ENCODE measurements at places on chromosomes 2 and 18.

- DNase-seq = no peak
These were observed 74.9 kb upstream of the DLX2 start for GRCh38 chr2:172177581-172177980.

DNA sequence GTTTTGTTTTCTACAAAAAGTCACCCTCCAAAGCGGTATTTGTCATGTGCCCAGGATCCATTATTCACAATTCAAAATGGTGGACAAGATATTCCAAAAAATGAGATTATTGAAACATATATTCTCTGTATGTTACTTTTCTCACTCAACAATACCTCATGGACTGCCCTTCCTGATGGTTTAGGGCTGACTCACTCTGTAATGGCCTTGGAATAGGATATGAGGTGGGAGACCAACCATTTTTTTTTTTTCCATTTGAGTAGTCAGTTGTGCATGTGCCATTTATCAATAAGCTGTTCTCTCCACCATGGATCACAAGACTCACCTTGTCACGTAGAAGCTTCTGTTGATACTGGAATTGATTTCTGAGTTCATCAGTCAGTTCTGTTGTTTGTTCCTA lies 64.5 kb downstream of the LYPD6 start:
- DNase-seq = no peak

- no peak for DNase-seq
These were observed 24.6 kb downstream of the INSIG2 start for GRCh38 chr2:118112771-118113334.

- DNase-seq = peak; percentile 39
These were observed 164.1 kb downstream of the KIAA1328 start for GRCh38 chr18:36993068-36993467.

- peak; percentile 63 for DNase-seq
These were observed 46.3 kb downstream of the MERTK start for GRCh38 chr2:111944531-111945210.

- DNase-seq = no peak
These were observed 7.4 kb downstream of the PLEK start for GRCh38 chr2:68372485-68372884.

GRCh38 chr2:193141-193671 lies 70.6 kb downstream of the SH3YL1 start:
- DNase-seq = no peak

GRCh38 chr2:120422465-120423160 lies 76.7 kb downstream of the INHBB start:
- no peak for DNase-seq

DNA sequence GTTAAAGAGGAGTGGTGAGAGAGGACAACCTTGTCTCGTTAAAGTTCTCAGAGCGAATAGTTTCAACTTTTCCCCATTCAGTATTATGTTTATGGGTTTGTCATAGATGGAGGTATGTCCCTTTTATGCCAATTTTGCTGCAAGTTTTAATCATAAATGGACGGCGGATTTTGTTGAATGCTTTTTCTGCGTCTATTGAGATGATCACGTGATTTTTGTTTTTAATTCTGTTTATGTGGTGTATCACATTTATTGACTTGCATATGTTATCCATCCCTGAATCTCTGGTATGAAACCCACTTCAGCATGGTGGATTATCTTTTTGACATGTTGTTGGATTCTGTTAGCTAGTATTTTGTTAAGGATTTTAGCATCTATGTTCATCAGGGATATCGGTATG lies 1123.8 kb upstream of the KLHL29 start:
- DNase-seq = no peak

- DNase-seq = no peak
These were observed 249.0 kb downstream of the KLHL29 start for GRCh38 chr2:23633966-23634365.

- DNase-seq = no peak
These were observed 585 bp upstream of the MOB1A start for GRCh38 chr2:74179063-74179865.

DNA sequence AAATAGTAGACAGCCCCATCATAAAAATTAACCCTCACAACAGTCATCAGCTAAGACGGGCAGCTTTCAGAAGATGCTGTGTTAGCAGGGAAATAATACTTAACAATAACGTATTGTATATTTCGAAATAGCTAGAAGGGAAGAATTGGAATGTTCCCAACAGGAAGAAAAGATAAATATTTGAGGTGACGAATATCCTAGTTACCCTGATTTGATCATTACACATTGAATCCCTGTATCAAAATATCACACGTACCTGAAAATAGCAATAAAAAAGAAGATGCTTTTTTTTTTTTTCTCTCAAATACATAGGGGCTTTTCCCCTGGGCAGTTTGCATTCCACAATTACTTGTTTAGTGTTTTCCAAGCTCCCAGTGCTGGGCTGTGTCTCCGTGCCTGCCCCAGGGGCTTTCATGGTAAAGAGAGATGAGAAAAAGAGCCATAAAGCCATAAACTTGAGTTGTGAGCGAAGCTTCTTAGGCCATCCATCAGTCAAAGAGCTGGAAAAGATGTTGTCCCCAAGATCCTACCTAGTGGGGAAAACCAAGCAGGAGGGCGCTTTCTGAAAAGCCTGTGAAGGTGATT lies 183.0 kb upstream of the REV1 start:
- no peak for DNase-seq

DNA sequence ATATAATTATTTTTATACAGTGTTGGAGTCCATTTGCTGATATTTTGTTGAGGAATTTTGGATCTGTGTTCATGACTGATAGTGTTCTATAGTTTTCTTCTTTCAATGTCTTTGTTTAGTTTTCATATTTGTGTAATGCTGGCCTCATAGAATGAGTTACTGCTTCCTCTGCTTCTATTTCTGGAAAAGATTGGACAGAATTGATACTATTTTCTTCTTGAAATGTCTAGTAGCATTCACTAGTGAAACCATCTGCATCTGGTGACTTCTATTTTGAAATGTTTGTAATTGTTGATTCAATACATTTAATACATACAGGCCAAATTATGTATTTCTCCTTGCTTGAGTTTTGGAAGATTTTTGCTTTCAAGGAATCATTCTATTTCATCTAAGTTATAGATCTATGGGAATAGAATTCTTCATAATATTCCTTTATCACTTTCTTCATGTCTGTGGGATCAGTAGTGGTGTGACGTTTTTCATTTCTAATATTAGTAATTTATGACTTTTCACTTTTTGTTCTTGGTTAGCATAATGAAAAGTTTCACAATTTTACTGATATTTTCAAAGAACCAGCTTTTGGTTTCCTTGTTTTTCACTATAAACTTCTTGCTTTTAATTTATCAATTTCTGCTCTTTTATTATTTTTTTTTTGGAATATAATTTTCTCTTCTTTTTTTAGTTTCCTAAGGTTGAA lies 509.9 kb upstream of the VRK2 start:
- no peak for DNase-seq

GRCh38 chr2:7262727-7263126 lies 345.5 kb downstream of the RNF144A start:
- no peak for DNase-seq

DNA sequence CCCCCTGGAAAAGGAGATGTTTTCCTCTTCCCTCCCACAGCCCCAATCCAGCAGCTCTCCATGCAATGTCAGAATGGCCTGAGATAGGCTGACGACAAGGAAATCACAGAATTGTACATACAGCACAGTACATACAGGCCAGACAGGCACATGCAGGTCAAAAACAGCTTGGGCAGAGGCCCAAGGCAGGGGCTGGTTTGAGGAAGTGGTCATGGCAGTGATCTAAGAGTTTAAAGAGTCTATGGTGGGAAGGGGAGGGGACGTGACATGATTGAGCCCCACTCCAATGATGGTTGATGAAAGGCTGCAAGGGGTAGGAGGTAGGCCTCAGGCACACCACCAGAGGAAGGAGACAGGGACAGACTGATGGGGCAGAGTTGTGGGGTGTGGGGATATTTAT lies 4.3 kb downstream of the DCTN1 start:
- DNase-seq = no peak

- no peak for DNase-seq
These were observed 21.7 kb downstream of the KIAA1328 start for GRCh38 chr18:36850527-36851201.

GRCh38 chr2:38274286-38275276 lies 102.5 kb downstream of the ATL2 start:
- no peak for DNase-seq

DNA sequence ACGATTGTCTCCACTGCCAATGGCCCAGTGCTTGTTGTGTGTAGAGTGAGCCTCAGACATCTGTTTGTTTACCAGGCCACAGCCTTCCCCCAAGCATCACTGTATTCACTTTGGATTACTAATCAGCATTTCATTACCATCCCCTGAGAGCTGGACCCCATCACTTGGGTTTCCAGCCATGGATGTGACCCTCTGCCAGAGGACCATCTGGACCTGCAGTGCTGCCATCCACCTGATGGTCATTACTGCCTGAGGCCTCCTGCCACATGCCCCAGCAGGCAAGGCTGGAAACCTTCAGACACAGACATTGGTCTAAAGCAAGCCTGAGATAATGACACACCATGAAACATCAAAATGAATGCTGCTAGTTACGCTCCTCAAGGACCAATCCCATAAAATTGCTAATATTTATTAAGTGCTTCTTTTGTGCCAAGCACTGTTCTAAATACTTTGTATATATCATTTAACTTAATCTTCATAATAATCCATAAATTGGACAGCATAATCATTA lies 2096.3 kb upstream of the CELF4 start:
- DNase-seq = no peak

- DNase-seq = no peak
These were observed 172.5 kb upstream of the RAB6C start for GRCh38 chr2:129806990-129807389.

DNA sequence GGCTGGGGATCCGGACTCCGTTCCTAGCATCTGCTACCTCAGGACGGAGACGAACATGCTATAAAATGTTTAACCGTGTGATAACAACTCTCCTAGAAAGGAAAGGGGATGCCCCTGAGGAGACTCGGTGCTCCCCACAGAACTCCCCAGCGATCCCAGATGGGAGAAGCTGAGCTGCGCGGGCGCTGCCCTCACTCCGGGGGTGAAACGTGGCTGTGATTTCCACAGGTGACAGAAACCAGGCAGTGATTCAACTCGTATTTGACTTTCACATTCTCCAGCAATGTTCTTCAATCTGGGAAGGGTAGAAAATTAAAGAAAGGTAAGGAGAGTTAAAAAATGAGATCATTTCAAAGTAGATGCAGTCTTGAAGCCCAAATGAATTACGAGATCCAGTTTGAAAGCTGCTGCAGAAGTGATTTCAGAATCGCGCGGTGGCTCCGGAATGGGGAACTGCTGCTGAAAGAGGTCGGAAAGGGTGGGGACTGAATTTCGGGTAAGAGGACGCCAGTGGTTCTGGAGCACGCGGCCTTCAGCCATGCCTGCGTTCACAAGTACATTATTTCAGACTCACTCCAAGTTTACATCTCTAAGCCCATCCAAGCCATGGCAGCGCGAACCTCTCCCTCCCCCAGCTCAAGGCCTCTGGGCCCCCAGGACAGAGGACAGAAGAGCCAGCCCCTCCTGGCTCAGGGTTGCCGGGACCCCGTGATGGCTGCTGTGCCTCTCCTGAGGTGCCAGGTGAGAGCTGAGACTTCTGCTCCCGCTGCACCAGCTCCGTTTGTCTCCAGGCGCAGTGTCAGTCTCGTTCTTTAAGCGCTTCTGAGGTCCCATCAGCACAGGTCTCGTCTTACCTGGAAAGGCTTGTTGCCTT lies 39.5 kb downstream of the ADNP2 start:
- no peak for DNase-seq

- DNase-seq = no peak
These were observed 1.4 kb downstream of the KRCC1 start for GRCh38 chr2:88053934-88054781.

GRCh38 chr18:49739275-49739674 lies 74.1 kb downstream of the ACAA2 start:
- no peak for DNase-seq

- DNase-seq = no peak
These were observed 352.3 kb upstream of the MEIS1 start for GRCh38 chr2:66082581-66082980.
